Activated naive CD4-positive, alpha-beta T cell treated with Interleukin-2 at 50 U/mL for 16 hours (primary cell): ENCODE measurements at places on chromosomes 16 and 17.

DNA sequence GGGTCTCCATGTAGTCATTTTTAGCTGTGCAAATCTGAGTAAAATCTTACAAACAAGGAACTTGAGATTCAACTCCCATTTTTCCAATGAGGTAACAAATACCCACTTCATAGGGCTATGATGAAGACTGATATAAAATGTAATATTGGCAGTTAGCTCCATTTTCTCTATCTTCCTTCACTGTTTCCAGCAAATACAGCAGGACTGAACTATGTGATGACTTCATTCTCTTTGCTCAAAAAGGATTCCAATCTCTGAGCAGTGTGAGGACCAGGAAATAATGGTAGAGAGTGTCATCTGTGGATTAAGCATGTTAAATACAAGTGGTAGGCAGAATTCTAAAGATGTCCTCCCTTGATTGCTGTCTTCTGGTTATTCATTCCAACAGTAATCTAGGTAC lies 18.3 kb downstream of the RND2 start:
- DNase-seq: no peak

DNA sequence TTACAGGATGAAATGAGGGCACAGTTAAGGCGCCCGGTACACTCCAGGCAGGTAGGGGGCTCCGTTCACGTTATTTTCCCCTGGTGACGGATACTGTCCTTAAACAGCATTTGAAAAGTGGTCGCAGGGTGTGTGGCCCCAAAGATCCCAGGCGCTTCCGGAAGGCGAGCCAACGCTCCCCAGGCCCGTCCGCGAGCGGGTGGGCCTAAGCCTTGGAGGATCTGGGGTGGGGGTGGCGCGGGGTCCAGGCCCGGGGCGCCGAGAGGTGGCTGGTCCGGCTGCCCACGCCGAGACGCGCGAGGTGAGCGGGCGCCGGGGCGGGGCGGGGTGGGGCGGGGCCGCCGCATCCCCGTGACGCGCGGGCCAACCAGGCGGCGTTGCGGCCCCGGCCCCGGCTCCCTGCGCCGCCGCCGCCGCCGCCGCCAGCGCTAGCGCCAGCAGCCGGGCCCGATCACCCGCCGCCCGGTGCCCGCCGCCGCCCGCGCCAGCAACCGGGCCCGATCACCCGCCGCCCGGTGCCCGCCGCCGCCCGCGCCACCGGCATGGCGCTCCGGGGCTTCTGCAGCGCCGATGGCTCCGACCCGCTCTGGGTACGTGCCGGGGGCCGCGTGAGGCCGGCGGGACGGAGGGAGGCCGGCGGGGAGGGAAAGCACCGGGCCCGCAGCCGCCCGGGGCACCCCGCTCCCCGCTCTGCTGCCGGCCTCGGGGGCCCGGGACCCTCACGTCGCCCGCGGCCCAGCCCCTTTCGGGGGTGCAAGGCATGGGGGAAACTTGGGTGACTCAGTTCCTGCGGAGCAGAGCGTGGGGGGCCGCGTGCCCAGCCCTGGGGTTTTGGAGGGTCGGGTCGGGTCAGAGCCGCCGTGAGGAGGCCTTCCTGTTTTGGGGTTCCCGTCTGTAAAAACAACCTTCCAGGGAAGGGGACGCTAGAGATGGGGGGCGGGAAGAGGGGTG lies at the start of gene ABCC1:
Gene ABCC1, plus strand, starts transcription at position 407 of the 951 bp plus-strand sequence. Its CDS starts 136 bp downstream, at position 543.
- peak; percentile 69 for DNase-seq

DNA sequence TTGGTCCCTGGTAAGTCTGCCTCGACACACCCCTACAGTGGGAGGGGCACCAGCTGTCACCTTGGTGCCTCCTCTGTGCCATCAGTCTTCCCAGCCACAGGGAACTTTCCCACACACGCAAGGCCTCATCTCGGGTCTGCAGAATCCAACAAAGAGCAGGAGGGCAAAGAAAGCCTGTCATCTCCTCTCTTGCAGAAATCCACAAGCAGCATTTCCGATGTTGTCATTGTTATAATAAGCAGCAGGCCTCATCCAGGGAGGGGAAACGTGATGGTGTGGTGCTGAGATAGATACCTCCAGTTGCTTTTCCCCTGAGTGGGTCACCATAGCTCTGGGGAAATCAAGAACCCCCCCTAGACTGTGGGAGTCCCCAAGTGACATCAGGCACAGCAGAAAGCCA lies 110.4 kb downstream of the CMIP start:
- no peak for DNase-seq

DNA sequence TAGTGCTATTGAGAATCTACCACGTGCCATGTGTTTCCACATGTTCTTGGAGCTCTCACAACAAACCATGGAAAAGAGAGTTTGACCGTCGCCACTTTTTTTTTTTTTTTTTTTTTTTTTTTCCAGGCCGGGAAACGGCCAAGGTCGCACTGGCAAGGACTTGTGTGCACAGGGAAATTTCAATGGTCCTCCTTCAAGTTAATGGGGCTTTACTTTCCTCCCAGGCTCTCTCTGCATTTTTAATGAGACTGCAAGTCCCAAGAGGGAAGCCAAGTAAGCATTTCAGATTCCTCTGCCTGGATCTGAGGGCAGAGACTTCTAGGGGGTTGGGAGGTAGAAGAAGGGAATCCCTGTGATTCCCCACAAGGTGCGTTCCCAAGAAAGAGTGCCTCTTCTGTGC lies 94.7 kb upstream of the MPHOSPH6 start:
- DNase-seq: no peak

DNA sequence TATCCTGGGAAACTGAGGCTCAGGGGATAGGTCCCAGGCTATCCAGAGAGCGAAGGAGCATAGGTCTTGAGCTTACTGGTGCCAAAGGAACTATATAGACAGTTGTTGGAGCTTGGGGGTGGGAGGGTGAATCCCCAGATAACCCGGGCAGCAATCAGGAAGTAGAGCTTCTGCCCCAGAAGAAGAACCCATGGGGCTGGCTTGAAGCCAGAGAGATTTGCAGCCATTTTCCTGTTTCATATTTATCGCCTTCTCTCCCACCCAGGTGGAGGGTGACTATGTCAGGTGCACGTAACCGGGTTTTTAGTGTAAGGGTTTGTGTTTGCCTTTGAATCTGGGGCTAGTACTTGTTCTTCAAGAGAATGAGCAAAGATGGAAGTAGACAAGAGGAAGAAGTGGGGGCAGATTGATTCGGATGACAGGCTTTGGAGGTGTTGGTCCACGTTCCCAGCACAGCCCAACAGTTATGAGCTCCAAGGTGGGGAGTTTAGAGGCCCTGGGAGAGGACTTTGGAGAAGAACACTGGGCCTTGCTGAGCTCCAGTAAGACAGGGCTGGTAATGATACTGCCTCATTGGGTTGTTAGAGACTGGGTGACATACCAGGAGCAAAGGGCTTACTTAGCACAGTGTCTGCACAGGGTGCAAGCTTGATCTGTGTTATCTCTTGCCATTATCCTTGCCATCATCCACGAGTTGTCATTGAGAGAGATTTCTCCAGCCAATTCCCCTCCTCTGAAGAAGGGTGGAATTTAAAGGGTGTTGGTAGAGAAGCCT lies 145.6 kb downstream of the CCDC182 start:
- DNase-seq: no peak

- no peak for DNase-seq
Measured at GRCh38 chr17:16001226-16001897, 1.7 kb downstream of the TTC19 start.

- DNase-seq: no peak
Measured at GRCh38 chr17:68599091-68599490, 2.1 kb downstream of the FAM20A start.

- peak; percentile 84 for DNase-seq
Measured at GRCh38 chr16:84511180-84511800, 6.8 kb upstream of the MEAK7 start.

DNA sequence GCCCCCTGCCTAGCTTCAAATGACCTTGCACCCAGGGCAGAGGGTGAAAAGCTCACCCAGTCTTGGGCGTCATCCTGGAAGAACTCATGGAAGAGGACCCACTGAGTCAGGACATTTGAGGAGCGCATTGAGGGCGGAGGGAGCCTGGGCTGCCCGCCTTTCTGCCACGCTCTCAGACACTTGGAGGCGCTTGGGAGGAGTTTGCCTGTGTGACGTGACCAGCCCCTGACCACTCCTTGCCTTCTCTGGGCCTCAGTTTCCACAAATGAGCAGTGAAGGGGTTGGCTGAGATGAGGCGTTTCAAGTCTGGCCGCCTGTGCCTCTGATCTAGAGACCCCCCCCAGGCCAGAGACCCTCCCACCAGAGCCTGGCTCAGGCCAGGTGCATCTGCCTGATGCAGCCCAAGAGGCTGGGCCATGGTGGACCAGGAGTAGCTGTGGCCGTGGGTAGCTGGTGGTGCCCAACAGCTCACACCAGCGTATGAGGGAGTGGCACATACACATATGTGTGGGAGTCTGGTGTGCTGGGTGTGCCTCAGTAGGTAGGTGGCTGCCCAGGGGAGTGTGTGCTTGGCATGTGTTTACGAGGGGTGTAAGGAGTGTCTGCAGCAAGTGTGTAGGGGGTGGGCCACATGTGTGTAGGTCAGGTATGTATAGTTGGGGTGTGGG lies 80.2 kb upstream of the TOB1 start:
- peak; percentile 0 for DNase-seq

DNA sequence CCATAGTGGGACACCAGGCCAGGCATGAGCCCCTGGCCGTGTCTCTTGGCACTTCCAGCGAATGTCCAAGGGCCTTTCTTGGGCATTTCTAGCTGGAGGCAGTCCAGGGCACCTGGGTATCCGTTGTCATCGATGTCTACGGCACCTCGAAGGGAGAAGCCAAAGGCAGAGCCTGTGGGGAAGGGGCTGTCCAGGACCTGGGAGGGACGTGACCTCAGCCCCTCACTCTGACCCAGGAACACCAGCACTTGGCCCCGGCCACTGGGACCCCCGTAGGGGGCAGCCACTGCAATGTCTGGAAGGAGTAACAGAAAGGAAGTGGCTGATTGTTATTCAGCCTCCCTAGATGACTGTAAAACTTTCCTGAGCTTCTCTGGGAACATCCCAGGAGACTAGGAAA lies 8.7 kb downstream of the ITGA2B start:
- DNase-seq: no peak

GRCh38 chr17:42660692-42661345 lies 1.7 kb downstream of the TUBG2 start:
- no peak for DNase-seq

DNA sequence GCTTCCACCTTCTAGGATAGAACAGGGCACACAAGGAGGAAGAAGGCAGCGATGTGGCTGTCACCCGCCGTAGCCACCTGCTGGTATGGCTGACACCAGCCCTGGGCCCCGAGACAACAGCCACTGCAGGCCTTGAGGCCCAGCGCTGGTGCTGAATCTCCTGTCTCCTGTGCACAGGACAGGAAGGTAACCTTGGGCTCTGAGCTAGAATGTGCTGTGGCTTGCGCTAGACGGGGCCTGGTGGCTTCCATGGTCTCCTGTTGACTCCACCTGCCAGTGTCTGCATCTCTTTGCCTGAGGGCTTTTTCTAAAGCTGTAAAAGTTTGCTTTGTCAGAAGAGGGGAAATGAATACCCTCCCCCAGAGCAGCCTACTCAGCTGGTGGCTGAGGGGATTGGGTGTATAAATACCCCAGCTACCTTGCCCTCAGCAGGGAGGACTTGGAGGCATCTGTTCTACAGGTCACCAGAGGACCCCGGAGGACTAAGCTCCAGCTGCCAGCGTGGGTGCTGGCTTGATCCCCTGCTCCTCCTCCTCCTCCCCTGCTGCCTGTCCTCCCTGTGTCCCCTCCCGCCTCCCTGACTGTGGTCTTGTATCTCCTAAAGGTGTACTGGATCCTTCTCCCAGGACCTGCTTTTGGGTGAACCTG lies 76.1 kb upstream of the SDK2 start:
- DNase-seq: no peak

DNA sequence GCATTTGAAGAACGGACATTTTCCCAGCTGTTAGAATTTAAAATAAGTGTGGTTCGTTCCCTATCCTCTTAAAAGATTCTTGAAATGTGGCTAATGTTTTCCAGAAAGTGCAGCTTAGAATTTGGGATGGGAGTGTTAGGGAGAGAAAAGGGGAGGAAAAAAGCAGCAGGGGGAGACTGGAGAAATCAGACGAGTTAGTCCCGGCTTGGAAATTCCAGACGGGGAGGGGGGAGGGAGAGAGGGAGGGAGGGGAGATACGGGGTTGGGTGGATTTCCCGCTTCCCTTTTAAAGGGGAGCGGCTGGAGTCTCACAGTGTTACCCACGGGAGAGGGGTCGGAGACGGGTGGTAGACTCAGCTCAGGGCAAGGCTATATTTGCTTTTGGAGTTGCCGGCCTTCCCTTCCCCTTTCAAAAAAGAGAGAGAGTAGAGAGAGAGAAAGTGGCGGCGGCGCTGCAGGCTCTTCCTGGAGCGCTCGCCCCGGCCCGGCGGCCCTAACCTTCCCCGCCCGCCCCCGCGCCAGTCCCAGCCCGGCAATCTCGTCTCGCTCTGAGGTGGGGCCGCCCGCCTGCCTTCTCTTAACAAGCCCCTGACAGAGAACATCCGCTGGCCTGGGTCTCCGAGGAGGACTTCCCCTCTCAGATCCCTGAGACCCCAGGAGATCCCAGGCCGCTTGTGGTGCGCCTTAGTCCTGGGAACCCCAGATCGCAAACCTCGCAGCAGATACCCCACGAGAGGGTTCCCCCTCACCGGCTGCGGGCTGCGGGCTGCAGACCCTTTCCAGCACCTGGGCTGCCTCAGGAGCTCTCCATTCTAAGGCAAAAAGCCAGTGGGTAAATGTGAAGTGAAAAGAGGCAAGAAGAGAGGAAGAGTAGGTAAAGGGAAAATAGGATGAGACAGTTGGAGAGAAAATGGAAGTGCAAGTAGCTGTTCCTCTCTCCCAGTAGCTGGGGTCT lies 6.6 kb downstream of the IGF2BP1 start:
- no peak for DNase-seq
